ENCODE measurements at places on chromosomes 11 and 22.

DNA sequence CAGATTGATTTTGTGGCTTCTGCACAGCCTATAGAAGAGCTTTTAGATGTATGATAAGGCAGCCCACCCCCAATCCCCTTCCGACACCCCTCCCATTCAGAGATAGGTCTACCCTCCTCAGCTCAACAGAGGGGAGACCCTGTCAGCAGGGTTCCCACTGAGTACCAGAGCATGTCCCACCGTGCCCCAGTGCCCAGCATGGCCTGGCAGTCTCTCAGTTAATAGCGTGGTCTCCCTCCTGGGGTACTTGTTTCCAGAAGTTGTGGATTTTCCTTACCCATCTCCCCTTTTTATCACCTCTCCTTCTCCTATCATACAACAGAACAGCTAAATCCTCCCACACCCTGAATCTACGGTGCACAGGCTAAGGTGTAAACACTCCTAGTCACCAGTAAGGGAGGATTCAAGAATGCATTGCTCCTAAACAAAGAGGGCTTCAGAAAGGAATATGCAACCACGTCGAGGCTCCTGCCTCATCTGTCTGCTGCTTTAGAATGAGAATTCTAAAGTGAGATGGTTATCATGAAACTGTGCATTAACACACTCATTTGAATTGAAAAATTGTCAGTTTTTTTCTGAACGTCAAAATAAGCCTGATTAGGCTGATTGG lies 6.7 kb downstream of the PLAAT2 start:
- no peaks in the 10 kb centered on the region for H3K27me3 ChIP-seq
- DNase-seq, result no peak
- H3K27ac ChIP-seq, result no peak overlapping the region

DNA sequence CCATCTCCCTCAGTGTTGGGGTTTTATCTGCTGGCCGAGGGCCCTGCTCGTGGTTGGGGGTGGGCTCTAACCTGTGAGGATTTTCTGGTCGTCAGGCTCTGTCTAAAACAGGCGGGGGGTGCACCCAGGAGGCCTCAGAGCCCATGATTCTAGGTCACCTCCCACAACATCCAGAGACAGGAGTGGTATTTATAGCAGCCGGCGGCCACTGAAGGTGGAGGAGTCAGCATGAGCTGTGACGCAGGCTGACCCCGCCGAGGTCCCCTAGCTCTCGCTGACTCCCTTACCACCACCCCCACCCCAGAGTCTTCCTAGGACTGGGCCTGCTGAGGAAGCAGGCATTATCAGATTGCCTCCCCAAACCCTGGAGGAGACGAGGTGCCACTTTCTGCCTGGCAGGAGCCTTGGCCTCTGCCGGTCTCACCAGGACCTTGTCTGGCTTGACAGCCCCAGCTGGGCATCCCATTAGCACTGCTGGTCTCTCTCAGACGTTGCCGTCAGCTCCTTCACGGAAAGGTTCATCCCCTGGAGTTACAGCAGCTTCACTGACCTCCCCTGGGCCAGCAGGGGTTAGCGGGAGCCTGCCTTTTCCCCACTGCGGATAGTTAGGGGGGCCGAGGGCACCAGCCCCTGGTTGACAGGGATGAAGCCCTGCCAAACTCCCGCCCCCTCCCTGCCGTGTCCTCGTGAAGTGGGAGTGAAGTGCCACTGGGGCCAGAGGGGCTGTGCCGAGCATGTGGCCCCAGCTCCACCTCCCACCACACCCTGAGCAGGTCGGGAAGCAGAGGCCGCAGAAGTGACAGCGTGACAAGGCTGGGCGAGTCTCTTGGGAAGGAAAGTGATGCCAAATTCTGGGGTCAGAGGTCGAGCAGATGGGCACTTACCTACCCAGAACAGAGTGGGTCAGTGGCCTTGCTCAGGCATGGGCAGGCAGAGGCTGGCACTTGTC lies 26.5 kb downstream of the DAGLA start:
- H3K36me3 ChIP-seq, result no peaks in the 10 kb centered on the region
- H3K4me3 ChIP-seq, result no peak overlapping the region
- H3K27me3 ChIP-seq, result no peaks in the 10 kb centered on the region
- H3K4me1 ChIP-seq, result no peaks in the 10 kb centered on the region
- H3K27ac ChIP-seq, result no peak overlapping the region

GRCh38 chr11:10282117-10282516 lies 11.9 kb downstream of the SBF2 start:
- no peak overlapping the region for H3K4me3 ChIP-seq
- H3K27me3 ChIP-seq, result no peaks in the 10 kb centered on the region
- no peak overlapping the region for H3K27ac ChIP-seq
- no peaks in the 10 kb centered on the region for H3K36me3 ChIP-seq

GRCh38 chr11:103888541-103888951 lies 147.9 kb upstream of the DDI1 start:
- no peak overlapping the region for H3K4me3 ChIP-seq
- DNase-seq, result no peak
- no peaks in the 10 kb centered on the region for H3K36me3 ChIP-seq
- H3K27me3 ChIP-seq, result no peaks in the 10 kb centered on the region
- no peak overlapping the region for H3K27ac ChIP-seq
- H3K4me1 ChIP-seq, result no peaks in the 10 kb centered on the region

- H3K4me3 ChIP-seq, result peak overlapping the region; percentile 48
- no peaks in the 10 kb centered on the region for H3K36me3 ChIP-seq
- H3K27me3 ChIP-seq, result no peaks in the 10 kb centered on the region
- H3K4me1 ChIP-seq, result no peaks in the 10 kb centered on the region
These were observed 1.4 kb downstream of the APOA1 start for GRCh38 chr11:116835791-116836631.

GRCh38 chr22:19666673-19667593 lies 47.4 kb upstream of the SEPTIN5 start:
- no peaks in the 10 kb centered on the region for H3K36me3 ChIP-seq
- H3K4me1 ChIP-seq, result peaks cover 20% of the 10 kb centered on the region
- H3K27ac ChIP-seq, result no peak overlapping the region
- DNase-seq, result no peak
- no peaks in the 10 kb centered on the region for H3K27me3 ChIP-seq
- no peak overlapping the region for H3K4me3 ChIP-seq

DNA sequence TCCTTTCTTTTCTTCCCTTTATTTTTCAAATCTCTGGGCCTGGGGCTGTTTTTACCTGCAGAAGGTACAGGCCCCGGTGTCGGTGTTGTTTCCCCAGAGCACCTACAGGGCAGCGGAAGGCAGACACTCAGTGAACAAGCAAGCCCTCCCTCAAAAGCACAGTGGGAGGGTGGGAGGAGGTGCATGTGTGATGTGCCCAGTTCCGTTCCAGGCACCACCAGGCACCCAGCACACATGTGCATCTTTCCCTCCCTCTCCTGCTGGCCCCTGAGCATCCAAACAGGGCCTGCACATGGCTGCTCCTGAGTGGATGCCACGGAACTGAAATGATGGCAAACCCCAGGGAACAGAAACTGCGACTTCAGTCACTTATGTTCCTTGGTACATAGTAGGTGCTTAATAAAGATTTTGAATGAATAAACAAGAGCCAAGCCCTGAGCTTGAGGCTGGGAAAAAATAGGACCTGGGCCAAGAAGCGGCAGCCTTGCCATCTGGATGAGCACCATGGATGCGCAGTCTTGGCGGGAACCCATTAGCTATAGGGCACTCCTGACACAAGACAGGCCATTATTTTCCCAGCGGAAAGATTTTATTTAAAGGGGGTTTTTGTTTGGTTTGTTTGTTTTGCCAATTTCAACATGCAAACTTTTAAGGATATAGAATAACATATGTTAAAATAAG lies 47.8 kb downstream of the ARRB1 start:
- H3K36me3 ChIP-seq, result no peaks in the 10 kb centered on the region
- H3K4me1 ChIP-seq, result no peaks in the 10 kb centered on the region
- DNase-seq, result no peak
- no peaks in the 10 kb centered on the region for H3K27me3 ChIP-seq
- H3K27ac ChIP-seq, result no peak overlapping the region

- H3K4me3 ChIP-seq, result no peak overlapping the region
- no peak for DNase-seq
These were observed 54.7 kb downstream of the ABTB2 start for GRCh38 chr11:34303028-34303570.

DNA sequence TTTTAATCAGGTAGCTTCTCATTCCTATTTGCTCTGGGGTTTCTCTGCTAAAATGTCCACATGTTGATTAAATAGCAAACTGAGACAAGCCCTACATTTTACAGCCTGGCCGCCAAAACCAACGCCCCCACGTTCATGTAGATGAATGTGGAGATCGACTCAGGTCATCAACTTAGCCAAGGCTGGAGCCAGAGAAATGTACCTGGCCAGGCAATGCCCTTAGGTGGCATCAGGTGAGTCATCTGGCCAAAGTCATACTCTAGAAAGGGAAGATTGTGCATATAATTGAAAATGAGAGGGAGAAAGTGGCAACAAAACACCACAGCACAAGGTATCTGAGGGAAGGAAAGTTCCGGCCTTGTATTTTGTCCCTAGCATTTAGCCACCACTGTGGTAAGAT lies 37.1 kb upstream of the CCDC89 start:
- no peak for DNase-seq
- peaks cover 18% of the 10 kb centered on the region for H3K4me1 ChIP-seq
- H3K36me3 ChIP-seq, result no peaks in the 10 kb centered on the region
- no peaks in the 10 kb centered on the region for H3K27me3 ChIP-seq

DNA sequence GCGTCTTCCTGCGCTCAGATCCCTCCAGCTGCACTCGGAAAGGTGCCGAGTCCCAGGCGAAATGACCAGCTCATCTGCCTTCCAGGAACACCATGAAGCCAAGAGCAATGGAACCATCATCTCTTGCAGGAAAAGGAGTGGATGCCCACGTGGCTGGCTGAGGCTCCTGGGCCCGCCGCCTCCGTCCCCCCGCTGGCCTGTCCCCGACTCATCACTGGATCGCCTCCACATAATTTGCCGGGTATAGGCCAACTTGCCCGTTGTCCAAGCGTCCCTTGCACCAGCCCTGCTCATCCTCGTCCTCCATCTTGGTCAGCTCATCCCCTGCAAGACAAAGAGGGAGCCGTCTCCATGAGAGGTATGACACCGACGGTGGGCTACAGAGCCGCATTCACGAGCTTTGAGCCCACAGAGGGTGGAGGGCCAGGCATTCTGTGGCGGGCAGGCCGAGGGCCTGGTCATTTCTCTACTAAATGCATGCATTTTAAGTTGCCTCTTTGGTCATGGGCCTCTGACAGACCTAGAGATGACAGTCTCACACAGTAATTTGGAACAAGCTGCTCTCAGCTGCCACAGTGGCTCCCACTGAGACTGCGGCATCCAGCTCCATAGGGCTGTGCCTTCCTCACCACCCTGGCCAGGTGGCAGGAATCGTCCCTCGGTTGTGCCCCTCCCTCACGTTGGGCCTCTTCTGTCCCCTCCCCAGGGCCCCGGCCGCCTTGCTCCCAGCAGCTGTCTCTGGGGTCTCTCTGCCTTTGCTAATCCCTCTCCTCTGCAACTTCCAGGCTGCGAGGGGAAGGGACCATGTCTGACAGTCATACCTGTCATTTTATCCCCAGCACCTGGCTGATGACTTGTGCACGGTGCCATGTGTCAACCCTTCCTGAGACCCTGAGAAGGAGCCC lies 14.3 kb upstream of the ARFGAP3 start:
- no peak for DNase-seq
- no peaks in the 10 kb centered on the region for H3K27me3 ChIP-seq
- peaks cover 2% of the 10 kb centered on the region for H3K36me3 ChIP-seq
- H3K27ac ChIP-seq, result no peak overlapping the region

- peaks cover 12% of the 10 kb centered on the region for H3K36me3 ChIP-seq
- H3K27ac ChIP-seq, result peak overlapping the region; percentile 96
- H3K4me3 ChIP-seq, result no peak overlapping the region
These were observed 26.1 kb upstream of the MGAT3 start for GRCh38 chr22:39430576-39431150.

DNA sequence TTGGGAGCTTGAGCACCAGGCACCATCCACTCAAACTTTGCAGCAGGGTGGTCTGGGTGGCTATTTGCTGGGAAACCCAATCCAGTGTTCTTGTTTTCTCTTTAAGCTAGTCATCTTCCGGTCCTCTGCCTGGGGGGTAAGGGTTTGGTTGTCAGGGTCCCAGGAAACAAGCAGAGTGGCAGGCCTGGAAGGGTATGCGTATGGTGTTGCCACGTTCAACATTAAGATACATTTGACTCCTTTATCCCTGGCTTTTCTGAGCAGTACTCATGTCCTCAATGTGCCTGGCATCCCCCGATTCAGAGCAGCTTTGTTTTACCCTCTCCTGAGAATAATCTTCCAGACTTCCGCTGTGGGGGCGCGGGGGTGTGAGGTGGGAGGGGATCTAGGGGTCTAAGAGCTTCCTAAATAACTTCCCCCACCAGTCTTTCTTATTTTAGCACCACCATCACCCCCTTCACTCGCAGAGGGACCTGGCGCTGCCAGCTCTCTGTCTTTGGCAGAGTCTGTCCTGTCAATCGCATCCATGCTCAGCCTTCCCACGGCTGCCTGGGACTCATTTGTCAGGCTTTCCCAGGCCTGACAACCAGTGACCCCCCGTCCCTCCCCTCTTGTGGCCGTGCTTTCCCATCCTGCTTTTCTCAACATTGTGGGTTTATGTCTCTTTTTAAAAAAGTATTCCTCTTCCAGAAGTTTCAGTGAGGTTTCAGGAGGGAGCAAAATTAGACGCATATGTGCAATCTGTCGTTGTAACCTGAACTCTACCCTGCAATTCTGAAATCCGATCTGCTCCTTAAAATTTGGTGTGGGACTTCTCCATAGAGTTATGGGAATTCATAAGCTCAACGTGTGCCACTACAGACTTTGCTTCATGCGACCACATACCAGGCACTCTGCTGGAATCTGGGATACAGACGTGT lies 27.0 kb upstream of the RBFOX2 start:
- H3K27ac ChIP-seq, result no peak overlapping the region
- no peaks in the 10 kb centered on the region for H3K4me1 ChIP-seq
- DNase-seq, result no peak
- H3K27me3 ChIP-seq, result no peaks in the 10 kb centered on the region
- H3K36me3 ChIP-seq, result no peaks in the 10 kb centered on the region
- no peak overlapping the region for H3K4me3 ChIP-seq

GRCh38 chr11:65779919-65780769 lies 632 bp downstream of the AP5B1 start:
- peak; percentile 56 for DNase-seq
- peak overlapping the region; percentile 92 for H3K4me3 ChIP-seq
- H3K27me3 ChIP-seq, result peaks cover 6% of the 10 kb centered on the region
- no peaks in the 10 kb centered on the region for H3K36me3 ChIP-seq

DNA sequence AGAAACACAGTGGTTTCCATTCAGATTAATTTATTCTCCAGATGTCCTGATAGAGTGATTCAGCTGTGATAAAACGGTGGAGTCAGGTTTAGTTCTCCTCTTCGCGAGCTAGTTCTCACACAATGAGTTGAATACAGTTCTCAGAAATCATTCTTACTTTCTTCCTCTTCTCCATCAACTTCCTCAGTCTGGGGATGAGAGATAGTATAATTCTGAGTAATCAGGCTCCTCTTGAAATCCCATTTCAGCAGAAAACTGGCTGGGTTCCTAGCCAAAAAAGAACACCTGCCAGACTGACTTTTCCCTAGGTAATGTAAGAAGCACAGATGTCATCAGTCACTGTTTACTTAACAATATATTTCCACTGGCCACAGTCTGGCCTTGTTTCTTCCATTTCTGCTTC lies 76.7 kb downstream of the SVIP start:
- no peak overlapping the region for H3K27ac ChIP-seq
- no peaks in the 10 kb centered on the region for H3K27me3 ChIP-seq
- H3K36me3 ChIP-seq, result no peaks in the 10 kb centered on the region
- no peak for DNase-seq

All from tibial nerve (tissue), 4 donors.